MM.1S (cell line): ENCODE measurements at places on chromosomes 11 and 22.

DNA sequence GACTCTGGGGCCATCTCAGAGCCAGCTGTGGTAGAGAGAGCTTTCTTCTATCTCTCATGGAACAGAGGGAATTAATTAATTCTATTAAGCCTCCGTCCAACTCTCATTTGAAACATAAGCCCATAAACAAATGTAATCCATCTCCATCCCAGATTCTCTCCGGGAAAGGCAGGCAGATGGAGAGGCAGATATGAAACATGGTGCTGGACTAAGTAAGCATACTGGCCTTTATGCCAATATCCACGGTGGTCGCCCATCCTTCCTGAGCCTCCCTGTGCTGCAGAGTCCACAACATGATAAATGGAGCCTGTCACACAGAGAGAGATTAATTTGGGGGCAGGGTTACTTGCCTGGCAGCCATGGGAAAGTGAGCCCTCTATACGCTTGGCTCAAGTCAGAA lies 44.8 kb downstream of the PRR5L start:
- no peak for DNase-seq

DNA sequence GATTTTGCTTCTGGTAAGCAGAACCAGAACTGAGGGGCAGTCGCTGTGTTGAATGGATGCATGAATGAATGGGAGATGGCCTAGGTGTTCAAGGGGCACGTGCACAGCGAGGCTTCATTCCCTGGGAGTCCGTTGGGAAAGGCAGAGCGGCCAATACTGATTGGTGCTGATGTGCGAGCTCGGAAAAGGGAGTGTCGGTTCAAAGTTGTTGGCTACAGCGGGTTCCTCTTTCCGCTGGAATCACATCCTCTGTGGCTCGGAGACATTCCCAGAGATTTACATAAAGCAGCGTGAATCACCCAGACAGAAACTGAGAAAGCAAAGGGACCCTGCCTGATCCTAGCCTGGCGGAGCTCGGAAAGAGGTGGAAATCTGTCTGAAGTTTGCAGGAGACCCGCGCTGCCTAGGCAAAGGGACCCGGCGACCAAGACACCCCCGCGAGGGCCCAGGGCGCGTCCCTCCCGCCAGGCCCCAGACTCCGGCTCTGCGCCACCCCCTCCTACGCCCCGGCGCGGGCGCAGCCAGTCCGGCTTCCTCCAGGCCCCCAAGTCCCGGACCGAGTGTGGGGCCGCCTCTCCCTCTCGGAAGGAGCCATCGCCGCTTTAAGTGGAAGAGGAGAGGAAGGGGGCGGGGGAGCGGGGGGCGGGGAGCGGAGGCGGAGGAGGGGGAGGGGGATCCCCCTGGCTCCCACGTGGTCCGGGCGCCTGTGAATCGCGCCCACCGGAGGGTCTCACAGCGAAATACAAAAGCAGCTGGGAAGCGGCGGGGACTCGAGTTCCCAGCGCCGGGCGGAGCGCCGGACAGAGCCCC lies at the start of gene FJX1:
FJX1 (plus strand) TSS at position 774 of the 810 bp plus-strand sequence. CDS start 177 bp downstream, outside the sequence.
- DNase-seq, result peak; percentile 69

DNA sequence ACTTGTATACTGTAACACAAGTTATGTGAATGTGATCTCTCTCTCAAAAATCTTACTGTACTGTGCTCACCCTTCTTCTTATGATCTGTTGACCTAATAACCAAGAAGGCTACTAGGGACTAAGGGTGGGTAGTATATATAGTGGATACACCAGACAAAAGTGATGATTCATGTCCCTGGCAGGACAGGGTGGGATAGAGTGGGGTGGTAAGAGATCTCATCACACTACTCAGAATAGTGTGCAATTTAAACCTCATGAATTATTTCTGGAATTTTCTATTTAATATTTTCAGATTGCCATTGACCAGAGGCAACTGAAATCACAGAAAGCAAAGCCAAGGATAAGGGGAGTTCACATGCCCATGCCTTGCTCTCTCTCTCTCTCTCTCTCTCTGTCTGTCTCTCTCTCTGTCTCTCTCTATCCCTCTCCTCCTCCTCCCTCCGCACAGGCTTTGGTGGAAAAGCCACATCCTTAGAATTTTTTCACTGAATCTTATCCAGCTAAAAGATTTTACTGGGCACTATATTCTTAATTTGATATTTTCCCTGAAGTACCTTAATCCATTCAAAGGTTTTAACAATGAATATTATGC lies 12.0 kb upstream of the STK33 start:
- DNase-seq, result no peak

DNA sequence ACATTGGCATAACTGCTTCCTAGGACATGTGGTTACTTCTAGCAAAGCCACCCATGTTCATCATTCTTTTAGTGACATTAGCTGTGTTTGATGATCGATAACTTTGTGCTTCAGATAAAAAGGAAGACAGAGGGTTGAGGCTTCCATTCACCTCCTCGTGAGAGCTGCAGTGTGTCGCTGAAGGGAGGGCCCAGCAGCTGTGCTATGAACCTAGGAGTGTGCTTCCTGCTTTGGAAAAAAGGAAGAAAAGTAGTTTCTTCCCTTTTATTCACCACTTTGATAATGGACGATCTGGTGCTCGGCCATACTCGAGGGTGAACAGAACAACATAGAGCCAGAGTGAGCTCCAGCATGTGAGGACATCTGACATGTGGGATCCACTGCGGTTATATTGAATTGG lies 6.1 kb upstream of the RFPL2 start:
- no peak for DNase-seq

GRCh38 chr11:2220173-2220771 lies 48.7 kb upstream of the TH start:
- DNase-seq, result no peak

GRCh38 chr11:2899080-2899783 lies 13.7 kb upstream of the CDKN1C start:
- DNase-seq, result no peak
